ENCODE measurements at places on chromosomes 3 and 15.

GRCh38 chr3:125175295-125176078, 37.1 kb downstream of the SLC12A8 start:
- no peak for DNase-seq

- DNase-seq, result no peak
These were observed 13.6 kb downstream of the TMOD3 start for GRCh38 chr15:51842852-51843737.

GRCh38 chr3:110459021-110459420, 612.6 kb upstream of the NECTIN3 start:
- DNase-seq, result no peak

- no peak for DNase-seq
These were observed 58.6 kb upstream of the TPM1 start for GRCh38 chr15:62983956-62984355.

DNA sequence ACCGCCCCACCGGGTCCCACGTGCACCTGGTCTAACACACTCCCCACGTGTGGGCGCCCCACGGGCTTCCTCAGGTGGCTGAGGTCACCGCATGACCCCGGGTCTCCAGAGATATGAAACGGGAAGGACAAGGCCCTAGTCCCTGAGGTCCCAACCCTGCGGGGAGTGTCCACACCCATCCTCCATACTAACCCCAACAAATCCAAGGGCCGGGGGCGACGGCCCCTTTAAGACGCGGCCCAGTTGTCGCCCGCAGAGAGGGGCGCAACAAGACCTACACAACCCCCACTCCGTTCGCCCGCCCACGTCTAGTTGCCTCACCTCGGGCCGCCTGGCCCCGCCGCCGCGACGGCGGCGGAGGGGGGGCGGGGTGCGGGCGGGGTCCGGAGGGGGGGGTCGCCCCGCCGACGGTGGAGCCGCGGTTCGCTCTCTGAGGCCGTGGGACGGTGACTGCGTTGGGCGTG, 396 bp downstream of the INO80 start:
- DNase-seq, result peak; percentile 24

DNA sequence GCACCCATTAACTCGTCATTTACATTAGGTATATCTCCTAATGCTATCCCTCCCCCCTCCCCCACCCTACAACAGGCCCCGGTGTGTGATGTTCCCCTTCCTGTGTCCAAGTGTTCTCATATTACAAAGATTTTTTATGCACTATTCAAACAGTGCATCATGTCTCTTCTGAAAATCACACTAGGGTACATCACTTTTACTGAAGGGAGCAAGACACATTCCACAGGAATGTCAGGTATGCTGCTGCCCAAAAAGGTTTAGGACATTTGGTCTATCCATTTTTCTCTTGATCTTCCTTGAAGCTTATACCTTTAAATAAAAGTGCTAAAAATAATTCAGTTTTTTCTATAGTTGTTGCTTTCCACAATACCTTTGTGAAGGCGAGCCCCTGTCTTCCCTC, 9.2 kb upstream of the EPHA3 start:
- no peak for DNase-seq
